ENCODE measurements at places on chromosomes 16 and 17.

DNA sequence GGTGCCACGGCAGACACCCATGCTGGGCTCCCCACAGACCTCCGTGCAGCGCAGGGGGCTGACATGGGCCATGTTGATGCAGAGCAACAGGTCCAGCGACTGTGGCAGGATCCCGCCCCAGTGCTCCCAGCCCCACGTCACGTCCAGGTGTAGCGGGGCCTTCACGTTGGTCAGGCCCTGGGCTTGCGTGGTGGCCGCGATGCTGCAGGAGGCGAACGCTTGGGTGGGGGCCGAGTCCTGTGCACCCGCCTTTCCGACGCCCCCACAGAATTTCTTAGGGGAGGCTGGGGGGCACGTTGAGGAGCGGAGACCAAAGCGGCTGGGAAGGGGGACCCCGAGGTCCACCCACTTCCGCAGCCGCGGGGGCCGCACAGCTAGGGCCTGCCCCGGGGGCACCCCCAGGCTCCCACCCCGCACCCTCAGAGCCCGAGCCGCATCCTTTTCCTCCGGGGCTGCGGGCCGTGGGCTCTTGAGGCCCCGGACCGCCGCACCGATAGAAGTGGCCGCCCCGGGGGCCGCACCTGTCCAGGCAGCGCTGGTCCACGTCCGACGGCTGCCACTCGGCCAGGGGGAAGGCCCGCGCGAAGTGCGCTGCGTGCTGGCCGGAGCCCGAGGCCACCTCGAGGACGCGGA, 416 bp downstream of the METTL26 start:
- no peak for DNase-seq

GRCh38 chr16:15494236-15494635, 59.8 kb downstream of the BMERB1 start:
- DNase-seq, result no peak

DNA sequence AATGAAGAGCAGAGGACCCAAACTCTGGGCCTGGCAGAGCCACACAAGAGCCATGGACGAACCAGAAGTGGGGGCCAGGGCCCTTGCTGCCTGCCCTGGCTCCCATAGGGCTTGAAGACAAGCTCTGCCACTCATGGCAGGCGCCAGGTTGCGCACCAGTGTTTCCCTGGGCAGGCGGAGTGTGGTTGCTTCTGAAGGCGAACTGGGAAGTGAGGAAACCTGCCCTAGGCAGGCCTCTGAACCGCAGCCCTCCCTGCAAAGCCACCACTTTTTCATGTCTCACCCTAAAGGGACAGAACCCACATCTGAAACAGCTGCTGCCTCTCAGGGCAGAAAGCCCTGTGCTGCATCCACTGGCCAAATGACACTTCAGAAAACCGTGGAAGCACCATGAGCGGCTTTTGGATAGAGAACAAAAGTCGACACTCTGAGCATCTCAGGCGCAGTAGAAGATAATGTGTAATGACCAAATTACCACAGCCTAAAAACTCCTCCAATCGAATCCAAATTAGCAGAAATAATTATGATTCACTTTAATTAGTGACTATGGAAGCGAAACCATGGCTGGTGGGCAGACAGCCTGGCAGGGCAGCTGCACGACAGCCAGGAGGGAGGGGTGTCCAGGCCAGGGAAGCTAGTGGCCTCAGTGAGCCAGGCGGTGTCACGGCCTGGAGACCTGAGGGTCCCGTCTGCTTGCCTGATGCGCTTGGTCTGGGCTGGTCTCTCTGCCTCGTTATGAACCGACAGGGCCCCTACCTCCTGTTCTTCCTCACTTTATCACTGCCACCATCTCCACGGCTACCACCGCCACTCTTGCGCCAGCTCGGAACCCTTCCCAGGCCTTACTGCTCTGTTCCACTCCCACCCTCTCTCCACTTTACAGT, 59.1 kb downstream of the PRMT7 start:
- DNase-seq, result no peak

DNA sequence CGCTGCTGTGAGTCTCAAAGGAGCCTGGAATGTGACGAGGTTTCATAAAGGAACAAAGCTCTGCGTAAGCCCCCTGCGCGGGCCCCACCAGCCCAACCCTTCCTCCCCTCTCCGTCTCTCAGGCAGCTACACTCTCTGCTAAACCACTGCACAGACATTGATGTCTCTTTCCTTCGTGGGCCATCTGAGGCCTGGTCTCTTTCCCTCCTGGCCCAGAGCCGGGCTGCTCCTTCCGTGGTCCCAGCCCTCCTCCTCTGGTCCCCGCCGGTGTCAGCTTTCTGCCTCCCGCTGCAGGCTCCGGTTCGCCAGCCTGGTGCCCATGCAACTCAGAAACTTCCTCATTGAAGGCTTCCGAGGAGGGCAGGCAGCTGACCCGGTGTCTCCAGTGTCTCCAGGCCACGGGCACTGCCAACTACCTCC, 7.4 kb downstream of the SCARF1 start:
- DNase-seq, result no peak

- DNase-seq, result no peak
These were observed 23.5 kb downstream of the GPRC5B start for GRCh38 chr16:19861133-19861532.

GRCh38 chr16:70157105-70157476, 16.5 kb upstream of the CLEC18C start:
- DNase-seq, result no peak

DNA sequence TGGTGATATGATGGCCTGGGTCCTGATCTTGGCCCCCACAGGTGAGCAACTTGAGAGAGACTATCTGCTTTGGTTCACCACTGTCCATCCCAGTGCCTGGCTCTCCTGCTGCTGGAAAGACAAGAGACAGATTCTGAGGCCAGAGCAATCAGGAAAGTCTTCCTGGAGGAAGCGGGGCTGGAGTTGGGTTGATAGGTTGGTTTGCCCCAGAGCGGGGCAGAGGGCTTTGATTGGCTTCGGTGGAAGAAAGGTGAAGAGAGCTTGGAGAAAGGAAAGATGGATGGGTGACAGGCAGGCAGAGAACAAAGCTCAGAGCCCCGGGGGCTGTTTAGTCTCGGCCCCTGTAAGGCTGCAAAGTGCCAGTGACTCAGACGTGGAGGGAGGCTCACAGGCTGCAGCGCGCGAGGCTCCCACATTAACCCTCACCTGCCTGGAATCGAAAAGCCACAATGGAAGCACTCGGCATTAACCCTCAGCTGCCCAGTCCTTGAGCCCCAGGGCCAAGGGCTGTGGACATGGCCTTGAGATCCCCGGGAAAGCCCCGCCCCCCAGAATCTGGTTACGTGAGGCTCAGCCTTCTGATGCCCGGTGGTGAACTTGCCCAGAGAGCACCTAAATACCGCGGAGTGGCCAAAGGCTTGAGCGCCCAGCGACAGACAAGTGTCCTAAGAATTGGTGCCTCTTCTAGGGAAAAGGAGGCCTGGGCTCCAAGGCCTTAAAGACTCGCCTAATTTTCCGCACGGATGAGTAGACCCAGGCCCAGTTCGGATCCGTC, 996 bp upstream of the CPNE2 start:
- DNase-seq, result peak; percentile 39

- DNase-seq, result no peak
These were observed 182.8 kb upstream of the HS3ST3A1 start for GRCh38 chr17:13784434-13785095.

DNA sequence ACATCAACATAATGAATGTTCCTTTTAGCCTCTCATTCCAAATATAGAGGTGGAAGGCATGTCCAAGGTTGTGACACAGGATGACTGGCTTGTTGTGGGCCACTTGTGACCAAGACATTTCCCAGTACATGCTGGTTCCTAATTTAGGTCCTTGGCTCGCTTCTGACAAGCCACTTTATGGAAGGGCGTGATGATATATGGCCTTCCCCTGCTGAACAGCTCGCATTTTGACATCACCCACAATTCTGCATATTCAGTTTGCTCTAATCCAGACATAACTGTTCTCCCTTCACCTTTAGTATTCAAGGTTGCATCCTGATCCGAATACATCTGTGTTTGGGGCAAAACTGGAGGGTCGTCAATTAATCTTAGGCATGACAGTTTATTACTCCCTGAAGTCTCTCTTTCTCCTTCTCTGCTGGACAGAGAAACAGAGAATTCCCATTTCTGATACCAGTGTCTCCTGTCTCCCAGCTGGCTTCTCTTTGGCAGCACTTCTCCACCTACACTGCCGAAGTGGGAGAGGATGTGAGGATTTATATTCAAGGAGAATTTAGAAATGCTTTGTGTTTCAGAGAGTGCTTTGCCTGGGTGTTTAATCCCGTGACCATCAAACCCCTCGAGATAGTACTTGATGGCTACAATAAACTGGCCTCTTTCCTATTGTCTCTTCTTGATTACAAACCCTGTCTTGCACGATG, 815.5 kb upstream of the RBFOX1 start:
- DNase-seq, result no peak

DNA sequence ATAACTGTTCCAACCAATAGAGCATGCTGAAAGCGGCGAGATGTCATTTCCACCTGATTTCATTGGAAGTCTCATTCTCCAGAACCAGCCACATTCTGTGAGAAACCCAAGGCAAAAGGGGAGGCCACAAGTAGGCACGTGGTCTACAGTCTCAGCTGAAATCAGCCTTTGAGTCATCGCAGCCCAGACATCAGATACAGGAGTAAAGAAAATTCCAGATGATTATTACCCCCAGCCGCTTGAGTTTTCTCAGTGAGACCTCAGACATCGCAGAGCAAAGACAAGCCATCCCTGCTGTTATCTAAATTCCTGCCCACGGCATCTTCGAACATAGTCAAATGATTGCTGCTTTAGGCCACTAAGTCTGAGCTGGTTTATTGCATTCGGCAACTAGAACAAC, 23.1 kb downstream of the STAT3 start:
- DNase-seq, result no peak

GRCh38 chr16:57618296-57619132, 9.9 kb upstream of the ADGRG1 start:
- DNase-seq, result no peak

GRCh38 chr16:78560997-78561396, 461.5 kb downstream of the WWOX start:
- no peak for DNase-seq

GRCh38 chr17:76232342-76232741, 8.0 kb downstream of the RNF157 start:
- DNase-seq, result no peak

GRCh38 chr17:66459811-66460270, 157.4 kb downstream of the PRKCA start:
- DNase-seq, result no peak

- no peak for DNase-seq
These were observed 148.4 kb downstream of the PITPNC1 start for GRCh38 chr17:67525239-67526135.
